ENCODE measurements at places on chromosomes 13 and 19. TPM values are rescaled to one million over a fixed set of nuclear protein-coding genes. Genes with fewer than 3 reads are reported as not detected.
A peak's percentile ranks its signal among the peaks of the same experiment; 100 is the strongest.

GRCh38 chr13:104301171-104301975 is 1235.2 kb upstream of the SLC10A2 start:
- DNase-seq: peak; percentile 27

- no peak for DNase-seq
These were observed 1.6 kb upstream of the POU4F1 start for GRCh38 chr13:78604782-78605611.

Gene HPN
- polyA plus RNA-seq: 142 TPM

Gene TTYH1
- polyA plus RNA-seq: 7.7 TPM

Gene ZNF835
- 4.7 TPM for polyA plus RNA-seq

Gene CFAP97D2
- polyA plus RNA-seq: not detected

DNA sequence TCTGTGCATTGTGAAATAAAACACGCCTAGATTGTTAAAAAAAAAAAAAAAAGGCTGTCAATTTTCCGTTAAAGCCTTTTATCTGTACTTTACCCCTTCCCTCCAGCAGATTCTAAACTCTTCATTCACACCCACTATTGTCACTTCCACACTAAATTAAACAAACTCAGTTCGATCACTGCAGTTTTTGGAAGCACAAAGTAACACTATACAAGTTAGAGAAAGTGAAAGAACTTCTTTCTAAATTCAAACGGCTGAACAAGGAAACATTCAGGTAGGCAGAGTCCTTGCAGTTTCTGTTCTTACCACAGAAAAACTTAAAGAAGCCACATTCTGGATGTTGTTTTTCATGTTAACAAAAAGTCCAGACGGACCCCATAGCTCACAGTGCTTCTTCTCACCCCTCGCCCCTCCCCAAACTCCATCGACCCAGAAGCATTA is 27.5 kb upstream of the UBE2L5 start:
- DNase-seq: no peak

GRCh38 chr13:77740931-77741596 is 43.6 kb downstream of the SLAIN1 start:
- no peak for DNase-seq

Gene LPAR2
- 34.5 TPM for polyA plus RNA-seq

Gene FUT6
- polyA plus RNA-seq: 14.1 TPM

Gene ZNF83
- 85.8 TPM for polyA plus RNA-seq

- no peak for DNase-seq
These were observed 452 bp downstream of the PIAS4 start for GRCh38 chr19:4007836-4008539.

GRCh38 chr13:21031594-21032275 is 29.7 kb downstream of the LATS2 start:
- no peak for DNase-seq

Gene RYR1
- polyA plus RNA-seq: 5.3 TPM

Gene ZNF536
- polyA plus RNA-seq: 2.9 TPM
